ENCODE measurements at places on chromosomes 1 and 21. TPM values are rescaled to one million over a fixed set of nuclear protein-coding genes. Genes with fewer than 3 reads are reported as not detected.
A peak's percentile ranks its signal among the peaks of the same experiment; 100 is the strongest.

DNA sequence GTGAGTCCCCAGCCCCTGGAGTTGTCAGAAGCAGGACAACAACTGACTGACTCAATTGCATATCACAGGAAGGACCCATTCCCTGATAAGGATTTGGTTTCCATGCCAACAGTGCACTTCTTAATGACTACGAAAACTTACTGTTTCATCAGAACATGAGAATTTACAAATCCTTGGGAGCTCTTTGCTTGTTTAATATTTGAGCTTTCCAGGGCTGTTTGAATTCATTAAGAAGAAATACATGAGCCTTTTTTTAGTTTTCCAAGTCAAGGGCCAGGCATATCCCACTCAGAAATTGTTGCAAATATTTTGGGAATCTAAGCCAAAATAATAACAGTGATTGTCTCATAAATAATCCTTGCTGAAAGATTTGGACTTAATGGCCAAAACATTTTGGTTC is 27.2 kb upstream of the COL24A1 start:
- no peaks in the 10 kb centered on the region for H3K36me3 ChIP-seq
- no peaks in the 10 kb centered on the region for H3K27me3 ChIP-seq
- H3K4me1 ChIP-seq = no peaks in the 10 kb centered on the region
- no peak for DNase-seq
- H3K4me3 ChIP-seq = no peak overlapping the region

DNA sequence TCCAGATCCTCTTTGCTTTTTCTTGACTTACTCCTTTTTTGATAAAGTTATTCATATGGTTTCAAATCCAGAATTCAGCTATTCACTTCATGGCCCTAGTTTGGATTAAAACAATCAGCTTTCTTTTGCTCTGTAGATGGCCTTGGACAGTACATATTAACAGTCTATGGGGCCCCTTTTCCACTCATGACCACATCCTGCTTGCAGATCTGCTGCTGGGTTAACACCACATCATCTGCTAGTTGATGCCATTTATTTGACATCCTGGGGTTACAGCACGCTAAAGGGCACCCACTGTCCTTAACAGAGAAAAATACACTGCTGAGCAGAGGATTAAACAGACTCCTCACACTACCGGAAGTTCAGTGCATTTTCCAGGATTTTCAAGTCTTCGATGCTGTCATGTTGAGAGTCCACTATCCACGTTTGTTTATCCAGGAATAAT is 941 bp upstream of the IFI16 start:
- H3K4me1 ChIP-seq = peaks cover 15% of the 10 kb centered on the region
- H3K4me3 ChIP-seq = peak overlapping the region; percentile 91
- H3K36me3 ChIP-seq = no peaks in the 10 kb centered on the region
- peak overlapping the region; percentile 100 for H3K27ac ChIP-seq

- H3K36me3 ChIP-seq = no peaks in the 10 kb centered on the region
- no peaks in the 10 kb centered on the region for H3K27me3 ChIP-seq
- DNase-seq = no peak
- H3K4me1 ChIP-seq = peaks cover 12% of the 10 kb centered on the region
- H3K4me3 ChIP-seq = no peak overlapping the region
Measured at GRCh38 chr1:869499-870244, 54.1 kb upstream of the SAMD11 start.

DNA sequence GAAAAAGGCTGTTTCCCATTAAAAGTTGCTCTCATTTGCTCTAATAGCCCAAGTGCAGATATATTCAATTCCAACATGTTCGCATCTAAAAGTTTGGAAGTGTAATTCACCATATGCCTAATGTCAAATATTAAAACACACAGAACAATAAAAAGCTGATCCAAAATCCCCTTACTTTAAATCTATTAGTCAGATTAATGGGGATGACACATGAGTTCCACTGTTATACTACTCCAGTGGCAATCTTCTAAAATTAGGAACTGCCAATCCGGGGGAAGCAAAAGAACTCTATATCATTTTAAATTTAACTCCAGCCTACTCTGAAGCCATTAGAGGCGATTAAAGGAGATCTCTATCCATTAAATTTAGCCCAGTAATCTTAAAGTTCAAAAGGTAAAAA is 317.1 kb downstream of the NTNG1 start:
- DNase-seq = no peak
- no peaks in the 10 kb centered on the region for H3K27me3 ChIP-seq
- H3K4me3 ChIP-seq = no peak overlapping the region
- H3K27ac ChIP-seq = no peak overlapping the region
- H3K4me1 ChIP-seq = peaks cover 14% of the 10 kb centered on the region
- H3K36me3 ChIP-seq = no peaks in the 10 kb centered on the region

DNA sequence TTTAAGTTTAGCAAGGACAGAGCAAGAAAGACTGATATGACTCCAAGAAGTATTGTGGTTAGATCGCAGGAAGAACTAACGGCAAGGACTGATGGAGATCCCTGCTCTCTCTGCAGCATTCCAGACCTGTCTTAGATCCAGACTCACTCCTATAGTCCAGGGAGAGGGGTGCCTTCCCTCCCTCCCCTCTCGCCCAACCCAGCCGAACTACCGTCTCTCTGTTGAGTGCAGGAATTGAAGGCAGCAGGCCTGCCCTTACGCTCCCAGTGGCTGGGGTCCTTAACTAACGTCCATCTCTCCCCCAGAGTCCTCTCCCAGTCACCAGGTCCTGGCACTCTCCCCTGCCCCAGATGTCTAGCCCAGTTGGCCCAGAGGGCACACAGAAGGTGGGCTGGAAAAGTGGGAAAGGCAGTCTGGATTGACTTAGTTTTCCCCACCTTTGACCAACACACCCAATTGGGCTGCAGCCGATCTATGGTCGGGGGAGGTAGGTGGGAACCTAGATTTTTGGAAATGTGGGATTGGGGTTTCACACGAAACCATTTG is 1.1 kb downstream of the CRABP2 start:
- H3K4me1 ChIP-seq = peaks cover 6% of the 10 kb centered on the region
- H3K27ac ChIP-seq = no peak overlapping the region
- H3K4me3 ChIP-seq = no peak overlapping the region
- H3K27me3 ChIP-seq = peaks cover 15% of the 10 kb centered on the region

DNA sequence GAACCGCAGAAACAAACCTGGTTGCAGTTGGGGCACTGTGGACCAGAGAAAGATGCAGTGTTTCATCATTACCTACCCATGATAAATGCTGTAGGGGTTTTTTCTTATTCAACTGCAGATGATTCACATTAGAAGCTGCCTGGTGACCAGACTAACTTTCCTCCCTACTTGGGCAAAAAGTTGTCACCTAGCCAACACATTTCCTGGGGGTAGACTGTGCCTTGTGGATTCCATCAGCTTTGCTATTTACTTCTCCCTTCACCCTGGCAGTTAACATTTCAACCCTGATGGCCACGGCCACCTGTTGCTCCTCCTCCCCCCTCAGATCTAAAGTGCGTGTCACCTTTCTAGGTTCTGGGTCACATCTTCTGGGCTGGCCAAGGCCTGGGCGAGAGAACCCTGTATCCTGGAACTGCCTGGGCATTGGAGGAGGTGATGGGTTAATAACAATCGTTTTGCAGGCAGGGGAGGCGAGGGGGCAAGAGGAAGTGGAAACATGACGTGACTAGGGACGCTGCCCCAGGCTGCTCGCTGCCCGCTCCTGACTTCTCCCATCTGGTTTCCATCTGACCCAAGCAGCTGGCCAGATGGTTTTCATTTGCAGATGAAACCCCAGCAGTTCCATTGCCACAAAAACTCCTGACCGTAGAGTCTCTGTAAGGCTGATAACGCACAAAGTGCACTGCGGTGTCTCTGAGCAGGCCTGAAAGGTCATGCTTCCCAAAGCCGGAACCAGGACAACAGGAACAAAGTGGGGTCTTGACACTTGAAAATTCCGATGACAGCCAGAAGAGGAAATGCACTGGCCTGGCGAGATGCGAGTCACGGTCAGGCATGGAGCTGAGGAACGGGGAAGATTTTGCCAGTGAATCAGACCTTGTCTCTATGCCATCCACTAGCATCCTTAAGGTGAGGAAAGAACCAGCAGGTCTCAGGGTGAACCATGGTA is 36.6 kb downstream of the CAPZB start:
- H3K4me1 ChIP-seq = peaks cover 40% of the 10 kb centered on the region
- no peaks in the 10 kb centered on the region for H3K27me3 ChIP-seq
- DNase-seq = no peak
- H3K27ac ChIP-seq = peak overlapping the region; percentile 65

DNA sequence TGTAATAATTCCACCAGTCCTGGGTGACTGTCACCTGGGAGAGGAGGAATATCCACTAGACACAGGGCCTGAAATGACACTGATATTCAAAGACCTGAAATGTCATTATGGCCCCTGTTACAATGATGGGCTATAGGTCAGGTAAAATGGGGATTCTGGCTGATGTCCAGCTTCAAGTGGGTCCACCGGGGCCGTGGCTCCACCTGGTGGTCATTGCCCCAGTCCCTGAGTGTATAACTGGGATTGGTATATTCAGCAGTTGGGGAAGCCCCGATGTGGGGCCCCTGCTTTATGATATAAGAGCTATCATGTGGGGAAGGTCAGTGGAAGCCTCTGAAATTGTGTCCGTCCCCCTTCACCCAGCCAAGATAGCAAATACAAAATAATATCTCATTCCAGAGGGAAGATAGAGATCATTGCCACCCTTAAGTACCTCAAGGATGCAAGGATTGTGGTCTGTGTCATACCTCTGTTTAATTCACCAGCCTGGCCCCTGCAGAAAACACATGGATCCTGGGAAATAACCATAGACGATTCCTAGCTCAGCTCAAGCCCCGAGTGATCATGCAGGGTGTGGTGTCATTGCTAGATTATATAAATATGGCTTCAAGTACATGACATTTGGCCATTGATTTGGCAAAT is 19.4 kb downstream of the PLEKHO1 start:
- H3K27me3 ChIP-seq = no peaks in the 10 kb centered on the region
- no peaks in the 10 kb centered on the region for H3K36me3 ChIP-seq
- peaks cover 28% of the 10 kb centered on the region for H3K4me1 ChIP-seq
- no peak for DNase-seq

- H3K27ac ChIP-seq = no peak overlapping the region
- no peak overlapping the region for H3K4me3 ChIP-seq
- H3K4me1 ChIP-seq = no peaks in the 10 kb centered on the region
- no peaks in the 10 kb centered on the region for H3K27me3 ChIP-seq
- H3K36me3 ChIP-seq = peaks cover 18% of the 10 kb centered on the region
- DNase-seq = no peak
Measured at GRCh38 chr1:6666696-6667095, 34.9 kb downstream of the DNAJC11 start.

The FCRL5 gene
- 7.8 TPM for total RNA-seq

The CA14 gene
- total RNA-seq = not detected

The OR10J1 gene
- total RNA-seq = not detected

The CFHR4 gene
- total RNA-seq = not detected

The FCMR gene
- 191 TPM for total RNA-seq

The TMOD4 gene
- total RNA-seq = 1.2 TPM
